ENCODE measurements at places on chromosomes 7 and 10.

- DNase-seq = no peak
These were observed 161.6 kb downstream of the NRCAM start for GRCh38 chr7:108294595-108294994.

DNA sequence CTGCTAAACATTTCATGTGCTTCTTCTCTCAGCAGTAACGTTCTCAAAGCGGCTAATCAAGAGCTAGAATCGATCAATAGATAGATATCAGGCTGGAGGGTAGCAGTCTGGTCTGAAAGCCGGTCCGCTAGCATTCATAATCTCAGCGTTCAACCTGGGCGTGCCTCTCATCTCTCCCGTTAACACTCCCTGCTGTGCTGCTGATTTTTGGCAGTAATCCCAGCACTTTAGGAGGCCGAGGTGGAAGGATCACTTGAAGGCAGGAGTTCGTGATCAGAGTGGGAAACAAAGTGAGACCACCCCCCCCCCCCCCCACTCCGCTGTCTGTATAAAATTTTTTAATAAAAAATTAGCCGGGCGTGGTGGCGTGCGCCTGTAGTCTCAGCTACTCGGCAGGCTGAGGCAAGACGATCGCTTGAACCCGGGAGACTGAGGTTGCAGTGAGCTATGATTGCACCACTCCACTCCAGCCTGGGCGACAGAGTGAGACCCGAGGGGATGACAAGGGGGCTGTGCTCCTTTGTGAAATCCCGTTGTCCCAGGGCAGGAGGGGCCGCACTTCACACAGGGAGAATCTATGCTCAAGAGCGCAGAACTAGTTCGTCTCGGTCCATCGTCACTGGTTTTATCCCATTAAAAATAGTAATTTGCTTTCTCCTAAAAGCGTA lies 624 bp upstream of the CEP55 start:
- DNase-seq = no peak

DNA sequence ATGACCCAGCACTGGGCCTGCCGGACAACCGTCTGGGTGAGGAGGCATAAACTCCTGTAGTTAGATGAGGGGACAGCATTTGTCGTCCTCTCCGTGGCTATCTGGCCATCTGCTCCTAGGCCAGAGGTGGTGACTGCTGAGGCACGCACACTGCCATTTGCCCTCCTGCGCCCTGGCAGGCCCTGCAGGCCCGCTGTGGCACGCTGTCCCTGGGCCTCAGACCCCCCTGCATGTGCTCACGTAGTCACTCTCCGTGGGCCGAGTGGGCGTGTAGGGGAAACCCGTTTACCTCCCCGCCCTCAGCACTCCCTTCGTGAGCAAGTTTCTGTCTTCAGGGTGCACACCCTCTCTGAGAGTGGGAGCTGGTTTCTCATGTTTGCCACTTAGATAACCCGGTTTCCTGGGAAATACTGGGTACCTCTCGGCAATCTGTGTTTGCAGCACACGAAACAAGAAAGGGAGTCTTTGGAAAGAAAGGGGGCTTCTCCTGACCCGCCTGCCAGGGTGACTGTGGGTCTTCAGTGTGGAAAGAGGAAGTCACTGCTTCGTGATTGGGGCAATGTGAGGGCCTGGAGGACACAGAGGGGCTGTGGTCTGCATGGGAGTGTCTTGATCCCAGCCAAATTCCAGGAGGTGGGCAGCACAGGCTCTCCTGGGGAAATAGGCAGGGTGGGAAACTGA lies 10.8 kb downstream of the ADAMTS14 start:
- no peak for DNase-seq

DNA sequence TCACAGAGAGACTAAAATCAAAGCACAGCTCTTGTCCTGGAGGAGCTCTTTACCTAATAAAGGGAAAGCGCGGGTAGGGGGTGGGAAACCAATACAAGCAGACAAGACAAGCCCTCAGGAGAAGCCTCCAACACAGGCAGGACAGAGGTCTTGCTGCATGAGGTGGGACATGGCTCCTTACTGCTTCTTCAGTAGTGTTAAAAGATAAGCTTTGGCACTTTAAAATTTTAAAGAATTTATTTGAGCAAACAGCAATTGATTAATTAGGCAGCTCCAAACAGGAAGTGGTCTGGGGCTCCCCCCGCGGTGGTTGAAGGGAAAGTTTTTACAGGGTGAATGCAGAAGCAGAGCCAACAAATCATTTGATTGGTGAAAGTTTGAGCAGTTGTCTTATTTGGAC lies 50.3 kb upstream of the MACC1 start:
- no peak for DNase-seq

GRCh38 chr7:148192491-148192890 lies 398.1 kb upstream of the C7orf33 start:
- no peak for DNase-seq

DNA sequence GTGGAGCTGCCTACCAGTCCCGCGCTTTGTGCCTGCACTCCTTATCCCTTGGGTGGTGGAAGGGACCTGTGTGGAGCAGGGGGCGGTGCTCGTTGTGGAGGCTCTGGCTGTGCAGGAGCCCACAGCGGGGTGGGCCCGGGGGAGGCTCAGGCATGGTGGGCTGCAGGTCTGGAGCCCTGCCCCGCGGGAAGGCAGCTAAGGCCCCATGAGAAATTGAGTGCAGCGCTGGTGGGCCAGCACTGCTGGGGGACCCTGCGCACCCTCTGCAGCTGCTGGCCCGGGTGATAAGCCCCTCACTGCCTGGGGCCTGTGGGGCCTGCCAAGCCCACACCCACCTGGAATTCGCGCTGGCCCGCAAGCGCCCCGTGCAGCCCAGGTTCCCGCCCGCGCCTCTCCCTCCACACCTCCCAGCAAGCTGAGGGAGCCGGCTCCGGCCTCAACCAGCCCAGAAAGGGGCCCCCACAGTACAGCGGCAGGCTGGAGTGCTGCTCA lies 859.6 kb upstream of the KCND2 start:
- no peak for DNase-seq

DNA sequence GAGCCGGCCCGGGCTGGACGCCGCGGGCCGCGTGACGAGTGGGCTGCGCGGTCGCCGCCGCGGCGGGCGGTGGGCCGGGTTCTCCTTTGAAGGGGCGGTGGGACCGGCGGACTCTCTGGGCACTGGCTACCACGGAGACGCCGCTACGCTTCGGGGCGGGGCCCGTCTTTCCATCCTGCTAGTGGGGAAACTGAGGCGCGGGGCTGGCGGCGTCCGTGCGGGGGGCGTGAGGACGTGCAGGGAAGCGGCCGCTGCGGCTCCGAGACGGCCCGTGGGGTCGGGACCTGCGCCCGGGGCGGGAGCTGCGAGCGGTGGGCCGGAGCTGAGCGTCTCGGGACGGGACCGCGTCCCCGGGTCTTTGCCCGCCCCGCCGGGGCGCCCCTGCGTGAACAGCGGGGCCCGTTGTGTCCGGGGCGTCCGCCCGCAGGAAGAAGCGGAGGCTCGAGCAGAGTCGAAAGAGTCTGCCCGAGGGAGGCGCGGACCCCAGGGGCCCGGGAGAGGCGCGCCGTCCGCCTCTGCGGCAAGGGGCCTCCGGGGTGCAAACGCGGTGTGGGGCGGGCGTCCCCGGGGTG lies 548 bp upstream of the BNIP3 start:
- DNase-seq = no peak

DNA sequence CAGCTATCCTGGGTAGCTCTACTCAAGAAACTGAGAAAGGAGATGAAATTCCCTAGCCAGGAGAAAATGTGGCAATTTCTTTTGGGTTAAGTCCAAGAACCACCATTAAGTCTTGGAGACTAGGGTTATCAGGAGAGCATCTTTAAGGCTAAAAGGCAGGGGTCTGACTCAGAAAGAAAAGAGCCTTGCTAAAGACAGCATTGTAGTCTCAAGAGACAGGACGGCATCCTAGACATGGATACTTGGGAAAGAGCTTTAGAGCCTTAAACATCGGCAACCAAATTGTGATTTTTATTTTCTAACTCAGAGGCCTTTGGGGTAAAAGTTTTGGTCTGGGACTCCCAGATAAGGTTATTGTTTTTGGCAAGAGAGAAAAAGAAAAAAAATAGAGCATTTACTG lies 83.1 kb downstream of the FAS start:
- DNase-seq = no peak

- DNase-seq = no peak
These were observed 116.0 kb downstream of the ELAPOR2 start for GRCh38 chr7:86943447-86943846.

GRCh38 chr10:18100669-18101068 lies 39.6 kb upstream of the CACNB2 start:
- no peak for DNase-seq

DNA sequence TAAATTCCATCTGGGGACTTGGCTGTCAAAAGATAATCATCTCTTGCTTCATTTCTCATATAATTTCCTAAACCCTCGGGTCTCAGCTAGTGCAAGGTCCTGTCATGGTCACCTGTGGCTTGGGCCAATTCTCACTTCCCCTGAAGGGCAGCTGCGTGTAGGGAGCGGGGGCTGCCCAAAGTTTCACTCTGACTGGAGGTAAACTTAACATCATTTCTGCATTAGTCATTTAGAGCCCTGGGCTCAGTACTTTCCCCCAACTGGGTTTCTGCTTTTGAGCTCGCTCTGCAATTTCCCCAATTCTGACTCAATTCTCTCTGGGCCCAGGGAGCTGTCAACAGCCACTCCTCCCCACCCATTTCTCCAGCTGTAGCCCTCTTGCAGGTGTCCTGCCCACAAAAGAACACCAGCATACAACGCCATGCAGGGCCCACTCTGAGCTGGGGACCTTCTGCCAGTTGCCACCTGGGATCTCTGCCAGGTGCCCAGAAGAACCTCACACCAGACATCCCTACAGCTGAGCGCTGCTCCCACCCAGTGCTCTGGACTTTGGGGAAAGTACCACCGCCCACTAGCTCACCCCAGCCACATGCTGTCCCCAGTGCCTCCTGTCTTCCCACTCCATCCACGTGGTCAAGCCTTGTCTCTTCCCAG lies 37.9 kb downstream of the VOPP1 start:
- DNase-seq = peak; percentile 18

DNA sequence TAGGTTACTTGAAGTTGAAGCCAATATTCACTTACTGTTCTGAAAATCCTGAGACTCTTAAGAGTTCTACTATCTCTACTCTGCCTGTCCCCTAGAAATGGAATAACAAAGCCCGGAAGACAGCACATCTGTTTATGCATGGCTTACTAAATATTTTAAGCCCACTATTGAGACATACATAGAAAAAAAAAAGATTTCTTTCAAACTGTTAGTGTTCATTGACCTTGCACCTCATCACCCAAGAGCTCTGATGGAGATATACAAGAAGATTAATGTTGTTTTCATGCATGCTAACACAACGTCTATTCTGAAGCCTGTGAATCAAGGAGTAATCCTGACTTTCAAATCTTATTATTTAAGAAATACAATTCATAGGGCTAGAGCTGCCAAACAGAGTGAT lies 859.3 kb upstream of the C7orf33 start:
- no peak for DNase-seq

DNA sequence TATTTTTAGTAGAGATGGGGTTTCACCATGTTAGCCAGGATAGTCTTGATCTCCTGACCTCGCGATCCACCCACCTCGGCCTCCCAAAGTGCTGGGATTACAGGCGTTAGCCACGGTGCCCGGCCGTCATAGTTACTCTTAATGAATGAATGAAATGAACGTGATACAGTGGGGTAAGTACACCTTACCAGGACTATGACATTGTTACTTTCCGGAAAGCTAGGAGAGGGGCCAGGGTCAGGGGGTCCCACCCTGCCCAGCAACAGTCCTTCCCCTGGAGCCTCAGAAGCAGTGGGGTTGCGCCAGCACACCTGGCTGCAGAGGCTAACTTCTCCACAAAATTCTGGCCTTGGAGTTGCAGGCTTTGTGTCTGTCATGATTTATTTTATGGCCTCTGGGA lies 21.4 kb downstream of the VSTM4 start:
- no peak for DNase-seq

DNA sequence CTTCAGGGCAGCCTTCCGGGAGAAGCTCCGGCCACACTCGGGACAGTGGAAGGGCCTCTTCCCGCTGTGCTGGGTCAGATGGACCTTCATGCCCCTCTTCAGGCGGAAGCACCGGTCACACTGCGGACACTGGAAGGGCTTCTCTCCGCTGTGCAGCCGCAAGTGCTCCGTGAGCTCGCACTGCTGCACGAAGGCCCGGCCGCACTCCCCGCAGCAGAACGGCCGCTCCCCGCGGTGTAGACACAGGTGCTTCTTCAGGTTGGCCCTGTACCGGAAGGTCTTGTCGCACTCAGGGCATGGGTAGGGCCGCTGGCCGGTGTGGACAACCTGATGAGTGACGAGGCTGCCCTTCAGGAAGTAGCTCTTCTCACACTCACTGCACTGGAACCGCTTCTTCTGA lies 14.2 kb upstream of the ZNF786 start:
- no peak for DNase-seq

- no peak for DNase-seq
These were observed 127.2 kb downstream of the SRI start for GRCh38 chr7:88092676-88092999.

DNA sequence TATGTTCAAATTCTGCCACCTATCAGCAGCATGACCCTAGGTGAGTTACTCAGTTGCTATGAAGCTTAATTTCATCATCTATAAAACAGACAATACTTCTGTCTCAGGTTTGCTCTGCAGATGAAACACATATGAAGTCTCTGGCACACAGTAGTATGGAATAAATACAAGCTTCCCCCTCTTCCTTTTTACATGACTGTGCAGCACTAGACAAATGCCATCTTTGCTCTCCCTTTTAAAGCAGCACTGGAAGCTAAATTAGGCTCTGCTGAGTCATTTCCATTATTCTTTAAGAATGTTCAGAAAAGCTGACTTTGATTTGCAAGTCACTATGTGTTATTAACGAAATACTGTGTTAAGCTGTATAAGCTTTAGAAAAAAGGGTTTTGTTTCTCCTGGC lies 40.7 kb upstream of the ANAPC16 start:
- no peak for DNase-seq

DNA sequence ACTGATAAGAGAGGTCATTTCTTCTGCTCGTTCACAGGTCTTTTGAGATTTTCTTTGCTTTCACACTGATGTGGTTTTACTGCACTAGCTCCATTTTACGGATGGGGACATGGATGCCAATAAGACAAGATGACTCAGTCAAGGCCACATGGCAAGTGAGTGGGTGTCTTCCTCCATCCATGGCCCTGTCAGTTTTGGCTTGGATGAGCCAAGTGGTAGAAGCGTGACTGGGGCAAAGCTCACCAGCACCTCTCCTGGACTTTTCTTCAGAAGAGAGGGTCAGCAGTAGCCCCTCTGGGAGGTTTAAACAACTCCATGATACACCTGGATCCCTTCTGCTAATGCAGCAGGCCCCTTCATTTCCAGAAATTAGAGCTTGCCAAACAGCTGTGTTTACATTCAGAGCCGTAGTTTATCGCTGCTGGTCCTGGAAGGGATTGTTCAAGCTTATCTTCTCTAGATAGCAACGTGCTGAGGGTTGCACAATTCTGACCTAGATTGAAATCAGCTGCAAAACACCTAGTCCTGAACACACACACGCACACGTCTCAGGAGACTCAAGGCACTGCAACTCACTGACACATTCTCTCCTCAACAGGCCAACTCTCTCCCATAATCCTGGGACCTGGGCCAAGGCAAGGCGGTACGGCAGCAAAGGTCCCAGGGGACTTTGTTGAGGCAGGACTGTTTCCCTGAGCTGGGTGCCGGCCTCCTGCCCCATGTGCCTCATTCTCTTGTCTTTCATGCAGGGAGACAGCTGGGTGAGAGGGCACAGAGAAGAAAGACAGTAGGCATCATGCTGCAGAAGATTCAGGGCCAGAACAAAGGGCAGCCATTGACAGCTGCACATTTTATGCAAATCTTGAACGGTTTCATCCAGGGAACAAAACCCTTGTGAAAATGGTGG lies 14.2 kb upstream of the PDCD4 start:
- DNase-seq = peak; percentile 33
